ENCODE measurements at places on chromosomes 11 and 22.
A peak's percentile ranks its signal among the peaks of the same experiment; 100 is the strongest.

- DNase-seq, result no peak
Measured at GRCh38 chr11:34135439-34135838, 30.0 kb downstream of the NAT10 start.

DNA sequence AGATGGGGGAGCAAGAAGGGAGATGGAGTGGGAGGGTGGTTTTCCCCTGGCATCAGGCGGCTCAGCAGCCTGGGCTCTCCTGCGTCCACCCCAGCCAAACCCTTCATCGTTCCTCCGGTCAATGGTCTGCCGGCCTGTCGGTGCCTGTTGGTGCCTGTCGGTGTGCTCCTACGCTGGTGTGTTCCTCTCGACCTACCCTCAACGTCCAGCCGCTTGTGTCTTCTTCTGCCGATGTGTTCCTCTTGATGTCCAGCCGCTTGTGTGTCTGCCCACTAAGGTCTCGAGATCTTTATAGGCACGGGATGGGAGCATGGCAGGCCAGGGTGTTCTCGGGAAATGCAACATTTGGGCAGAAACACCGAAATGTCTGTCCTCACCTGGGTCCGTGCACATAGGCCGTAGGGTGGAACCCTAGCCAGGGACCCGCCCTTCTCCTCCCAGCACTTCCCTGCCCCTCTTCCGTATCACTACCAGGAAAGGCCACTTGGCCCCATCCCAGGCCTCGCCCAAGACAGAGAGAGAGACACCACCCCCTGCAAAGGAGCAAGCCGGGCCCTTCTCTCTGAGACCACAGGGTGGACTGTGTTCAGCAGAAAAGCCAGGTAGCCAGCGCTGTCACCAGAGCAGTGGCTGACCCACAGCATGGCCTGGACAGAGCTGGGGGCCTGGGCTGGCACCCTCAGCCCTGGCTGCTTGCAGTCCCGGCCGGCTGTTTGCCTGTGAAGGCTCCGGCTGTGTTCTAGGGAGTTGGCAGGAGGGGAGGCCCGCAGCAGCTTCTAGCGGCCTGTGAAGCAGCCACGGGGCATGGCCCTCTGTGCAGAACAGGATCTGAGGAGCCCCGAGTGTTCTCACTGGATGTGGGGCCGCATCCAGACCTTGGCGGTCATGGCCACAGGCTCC, 61.6 kb upstream of the KCNQ1OT1 start:
- DNase-seq, result no peak

GRCh38 chr11:112564228-112564955, 303.7 kb upstream of the PLET1 start:
- DNase-seq, result peak; percentile 64

DNA sequence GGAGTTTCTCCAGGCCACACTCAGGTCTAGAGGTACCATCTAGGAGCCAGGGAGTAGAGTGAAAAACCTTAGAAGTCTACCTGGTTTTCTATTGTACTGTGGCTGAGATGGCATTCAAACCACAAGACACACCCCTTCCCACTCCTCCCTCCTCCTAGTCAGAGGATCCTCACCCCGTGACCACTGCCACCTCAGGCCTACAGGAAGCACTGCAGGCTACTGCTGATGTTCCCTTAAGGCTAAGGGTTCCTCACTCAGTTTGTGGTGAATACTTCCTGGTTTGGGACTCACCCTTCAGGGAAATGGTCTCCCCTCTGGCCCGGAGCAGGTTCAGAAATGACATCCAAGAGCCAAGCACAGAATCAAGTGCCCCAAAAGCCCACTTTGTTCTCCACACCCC, 1293.9 kb downstream of the JRKL start:
- peak; percentile 17 for DNase-seq

DNA sequence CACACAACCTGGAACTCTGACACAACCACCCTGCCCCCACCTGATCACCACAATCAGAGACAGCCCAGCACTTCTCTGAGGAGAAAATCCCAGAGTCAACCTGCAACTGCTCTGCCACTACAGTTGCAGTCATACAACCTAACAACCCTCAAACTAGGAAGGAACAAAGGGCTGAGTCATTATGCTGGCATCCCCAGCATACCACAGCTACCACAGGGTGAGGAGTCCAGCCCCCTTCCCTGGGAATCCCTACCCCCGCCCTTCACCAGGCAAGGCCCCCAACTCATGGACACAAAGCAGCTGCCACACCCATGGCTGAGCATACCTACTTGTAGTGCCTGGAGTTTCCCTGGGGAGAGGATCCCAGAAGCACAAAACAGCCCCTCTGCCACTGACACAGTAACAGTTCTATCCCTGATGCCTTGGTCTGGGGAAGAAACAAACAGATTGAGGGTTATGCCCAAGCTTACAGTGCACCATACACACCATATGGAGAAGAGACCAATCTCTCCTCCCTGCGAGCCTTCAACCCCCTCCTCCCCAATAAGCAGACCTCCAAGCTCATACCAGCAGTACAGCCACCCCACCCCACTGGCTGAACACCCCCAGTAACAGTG, 68.5 kb upstream of the C11orf58 start:
- DNase-seq, result peak; percentile 60

Data from amniotic epithelial cell (primary cell).